Type B pancreatic cell (in vitro differentiated cells): ENCODE measurements at places on chromosomes 7 and 10. TPM values are rescaled to one million over a fixed set of nuclear protein-coding genes. Genes with fewer than 3 reads are reported as not detected.

LBX1 gene
- total RNA-seq = 4.7 TPM in 1 of 2 replicates, not detected in the other

PILRA gene
- 2.1 and 2.8 TPM in 2 replicates for total RNA-seq

SEMA3E gene
- 4.0 and 27.7 TPM in 2 replicates for total RNA-seq

CFTR gene
- total RNA-seq = 11.0 and 22.0 TPM in 2 replicates

ZNF467 gene
- total RNA-seq = 16.7 and 17.6 TPM in 2 replicates

ITGA8 gene
- total RNA-seq = 1.1 and 10.1 TPM in 2 replicates

EN2 gene
- 0.07 and 0.94 TPM in 2 replicates for total RNA-seq

HABP2 gene
- 7.5 and 20.5 TPM in 2 replicates for total RNA-seq

PLXNA4 gene
- 1.6 and 13.6 TPM in 2 replicates for total RNA-seq

- no peak for DNase-seq
Observed at GRCh38 chr7:82410461-82410860, 33.1 kb downstream of the CACNA2D1 start.

DNA sequence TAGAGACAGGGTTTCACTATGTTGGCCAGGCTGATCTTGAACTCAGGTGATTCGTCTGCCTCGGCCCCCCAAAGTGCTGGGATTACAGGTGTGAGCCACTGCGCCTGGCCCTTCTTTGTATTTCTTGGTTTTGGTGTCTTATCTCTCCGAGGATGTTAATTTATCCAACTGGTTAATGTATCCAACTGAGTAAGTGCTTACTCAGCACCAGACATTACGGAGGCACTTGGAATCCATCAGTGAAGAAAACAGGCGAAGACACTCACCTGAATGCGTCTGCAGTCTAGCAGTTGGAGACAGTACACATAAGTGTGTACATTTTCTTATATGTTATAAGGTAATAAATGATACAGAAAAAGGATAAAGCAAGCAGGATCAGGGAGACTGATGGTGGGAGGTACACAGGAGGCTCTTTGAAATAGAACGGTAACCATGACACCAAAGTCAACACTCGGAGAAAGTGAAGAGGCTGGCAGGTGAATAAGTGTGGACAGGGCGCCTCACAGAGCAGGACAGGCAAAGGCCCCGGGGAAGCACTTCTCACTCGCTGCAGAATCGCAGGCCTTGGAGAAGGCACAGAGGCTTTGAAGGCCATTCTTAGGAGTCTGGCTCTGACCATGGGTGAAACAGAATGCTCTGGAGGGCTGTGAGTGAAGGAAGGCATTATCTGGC, 73.1 kb downstream of the LANCL2 start:
- no peak for DNase-seq

DNA sequence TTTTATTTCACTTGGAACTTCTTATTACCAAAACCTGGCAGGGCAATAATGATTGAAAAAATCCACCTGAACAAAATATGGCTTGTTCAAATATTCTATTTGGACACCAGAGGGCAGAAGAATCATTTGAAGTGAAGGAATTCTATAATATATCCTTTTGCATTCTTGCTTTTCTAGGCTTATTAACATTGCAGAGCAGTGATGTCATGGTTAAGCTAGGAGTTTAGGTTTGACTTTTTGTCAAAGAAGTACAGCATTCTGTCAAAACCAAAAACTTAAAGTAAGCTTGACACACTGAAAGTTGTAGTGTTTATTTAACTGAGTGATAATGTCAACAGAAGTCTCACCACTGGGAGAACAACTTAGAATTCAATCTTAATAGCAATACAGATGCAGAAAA, 156.0 kb downstream of the SEMA3D start:
- no peak for DNase-seq

DNA sequence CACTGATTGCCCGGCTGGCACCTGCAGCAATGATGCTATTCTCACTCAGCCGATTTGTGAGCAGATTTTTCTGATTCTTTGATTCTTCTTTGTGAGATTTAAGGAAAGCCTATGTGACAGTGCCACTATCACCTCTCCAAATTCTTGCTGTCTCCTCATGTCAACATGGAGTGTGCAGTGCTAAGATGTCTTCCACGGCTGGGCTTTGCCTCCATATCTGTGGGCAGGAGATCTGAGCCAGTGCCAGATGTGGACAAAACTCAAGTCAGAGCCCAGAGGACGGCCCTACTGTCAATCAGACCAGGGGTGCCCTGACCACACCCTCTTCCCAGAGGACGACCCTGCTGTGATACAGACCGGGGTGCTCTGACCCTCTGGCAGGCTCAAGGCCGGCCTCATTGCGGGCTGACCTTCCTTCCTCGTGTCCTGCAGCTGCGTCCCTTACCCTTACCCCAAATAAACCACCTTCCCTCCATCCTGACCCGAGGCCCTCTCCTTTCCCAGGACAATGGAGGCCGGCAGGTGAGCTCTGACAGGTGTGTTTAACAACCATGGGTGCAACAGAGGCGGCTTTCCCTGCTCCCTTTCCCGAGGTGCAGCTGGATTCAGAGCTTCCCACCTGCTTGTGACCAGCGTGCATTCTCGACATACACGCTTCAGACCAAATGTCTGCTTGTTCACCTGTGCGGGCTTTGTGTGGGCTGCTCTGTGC, 221.4 kb downstream of the ADARB2 start:
- DNase-seq = no peak

DNA sequence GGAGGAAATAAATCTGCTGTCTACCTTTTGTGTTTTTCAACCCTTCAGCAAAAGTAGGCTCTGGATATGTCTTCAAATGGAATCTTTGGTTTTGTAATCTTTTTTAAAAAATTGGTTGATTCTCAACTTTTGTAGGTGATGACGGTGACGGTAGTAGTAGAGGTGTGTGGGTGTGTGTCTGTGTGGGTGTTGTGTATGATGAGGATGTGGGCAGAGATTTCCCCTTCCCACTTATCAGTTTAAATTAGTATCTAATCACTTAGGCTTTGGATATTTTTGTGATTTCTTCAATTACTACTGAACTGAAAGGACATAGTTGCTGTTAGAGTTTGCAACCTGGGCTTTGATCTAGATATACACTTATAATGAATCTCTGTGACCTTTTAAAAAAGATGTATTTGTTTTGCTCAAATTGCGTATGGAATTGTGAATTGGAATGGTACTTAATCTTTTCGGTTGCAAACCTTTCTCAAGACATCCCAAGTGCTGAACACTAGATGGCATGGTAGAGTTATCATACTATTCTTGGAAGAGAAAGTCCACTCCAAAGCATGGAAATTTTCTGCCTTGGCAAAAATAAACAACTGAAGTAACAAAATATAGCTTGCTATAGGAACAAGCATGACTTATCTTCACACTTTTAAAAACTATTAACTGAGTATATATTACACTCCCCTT, 51.9 kb upstream of the A1CF start:
- no peak for DNase-seq

- no peak for DNase-seq
Observed at GRCh38 chr7:142231716-142232115, 26.1 kb downstream of the PRSS58 start.

DNA sequence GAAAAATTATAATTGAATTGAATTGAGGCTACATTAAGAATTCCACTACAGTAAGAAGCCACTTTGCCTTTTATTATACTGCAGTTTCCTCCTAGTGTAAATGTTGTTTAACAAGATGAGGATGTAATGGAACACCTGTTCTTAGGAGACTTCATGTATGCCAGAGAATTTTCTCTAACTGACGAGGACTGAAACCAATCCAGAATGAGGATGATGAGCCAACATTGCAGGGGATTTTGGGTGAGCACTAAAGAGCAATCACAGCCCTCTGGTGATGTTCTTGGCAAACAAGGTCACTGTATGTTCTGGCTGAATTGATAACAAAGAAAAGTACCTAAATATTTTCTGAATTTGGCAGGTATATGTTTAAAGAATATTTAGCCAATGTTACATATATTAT, 60.9 kb downstream of the RELN start:
- DNase-seq = no peak

- DNase-seq = no peak
Observed at GRCh38 chr10:122983898-122984297, 3.7 kb downstream of the PSTK start.

DNA sequence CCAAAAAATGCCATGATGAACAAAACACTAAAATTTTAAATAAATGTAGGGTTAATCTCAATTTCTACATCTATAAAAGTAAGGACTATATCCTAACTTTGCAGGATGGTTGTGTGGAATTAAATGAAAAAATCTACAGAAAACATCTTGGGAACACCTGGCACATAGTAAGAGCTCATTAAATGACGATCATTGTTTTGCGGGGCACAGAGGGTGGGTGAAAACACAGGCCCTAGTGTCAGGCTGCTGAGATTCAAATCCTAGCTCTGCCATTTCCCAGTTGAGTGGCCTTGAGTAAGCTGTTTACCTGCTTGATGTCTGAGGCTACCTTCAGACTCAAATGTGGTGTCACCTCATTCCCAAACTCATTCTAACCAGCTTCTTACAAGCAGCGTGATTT, 35.6 kb downstream of the BTBD16 start:
- DNase-seq = peak; percentile 4

DNA sequence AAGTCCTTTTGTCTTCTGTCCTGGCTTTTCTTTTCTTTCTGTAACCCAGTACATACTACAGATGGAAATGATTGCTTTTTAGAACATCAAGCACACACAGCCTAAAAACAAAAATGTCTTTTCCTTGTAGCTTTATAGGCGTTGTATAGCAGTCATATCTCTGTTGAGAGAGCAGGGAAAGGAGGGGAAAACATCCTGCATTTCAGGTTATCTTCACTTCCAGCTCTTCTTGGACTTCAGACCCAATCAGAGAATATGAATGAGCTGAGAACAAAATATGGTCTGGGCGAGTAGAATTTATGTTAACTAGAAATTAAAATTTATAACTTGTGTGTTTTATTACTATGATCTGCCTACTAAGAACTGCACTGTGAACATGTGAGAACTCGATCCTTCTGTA, 14.7 kb downstream of the TMEM60 start:
- no peak for DNase-seq
